ENCODE measurements at places on chromosomes 2 and 18.

- no peak for DNase-seq
Observed at GRCh38 chr2:158500333-158500732, 43.6 kb downstream of the PKP4 start.

GRCh38 chr2:109427661-109428091 lies 186.1 kb downstream of the SEPTIN10 start:
- no peak for DNase-seq

DNA sequence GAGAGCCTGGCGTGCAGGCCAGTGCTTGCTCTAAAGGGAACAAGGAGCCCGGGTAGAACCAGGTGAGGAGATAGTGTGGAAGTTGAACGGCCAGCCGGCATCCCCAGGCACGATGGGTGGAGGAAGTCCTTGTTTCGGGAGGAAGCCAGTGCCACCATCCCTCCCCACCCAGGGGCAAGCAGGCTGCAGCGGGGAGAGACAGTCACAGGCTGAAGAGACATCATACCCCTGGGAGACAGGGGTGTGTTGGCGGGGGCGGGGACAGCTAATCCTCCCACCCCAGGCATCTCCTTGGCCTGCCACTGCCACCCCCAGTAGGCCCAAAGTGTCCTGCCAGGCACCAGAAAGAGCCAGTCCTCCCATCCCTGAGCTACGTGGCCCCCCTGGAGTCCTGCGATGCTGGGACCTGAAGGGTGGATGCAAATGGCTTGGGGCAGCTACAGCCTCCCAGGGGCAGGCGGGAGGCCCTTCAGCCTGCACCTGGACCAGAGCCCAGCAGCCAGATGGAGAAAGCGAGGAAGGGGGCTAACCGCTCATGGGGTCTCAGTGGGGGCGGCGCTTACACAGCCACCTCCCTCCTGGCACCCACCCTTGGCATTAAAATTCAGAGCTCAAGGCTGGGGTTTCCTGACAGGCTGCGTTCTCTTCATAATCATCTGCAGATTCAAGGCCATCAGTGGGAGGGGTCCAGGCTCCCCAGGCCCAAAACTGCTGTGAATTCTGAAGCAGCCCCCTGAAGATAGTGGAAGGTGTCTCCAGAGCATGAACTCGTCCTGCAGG lies 14.8 kb upstream of the GPR55 start:
- DNase-seq: no peak

GRCh38 chr2:57937456-57937855 lies 109.2 kb upstream of the VRK2 start:
- DNase-seq: no peak

DNA sequence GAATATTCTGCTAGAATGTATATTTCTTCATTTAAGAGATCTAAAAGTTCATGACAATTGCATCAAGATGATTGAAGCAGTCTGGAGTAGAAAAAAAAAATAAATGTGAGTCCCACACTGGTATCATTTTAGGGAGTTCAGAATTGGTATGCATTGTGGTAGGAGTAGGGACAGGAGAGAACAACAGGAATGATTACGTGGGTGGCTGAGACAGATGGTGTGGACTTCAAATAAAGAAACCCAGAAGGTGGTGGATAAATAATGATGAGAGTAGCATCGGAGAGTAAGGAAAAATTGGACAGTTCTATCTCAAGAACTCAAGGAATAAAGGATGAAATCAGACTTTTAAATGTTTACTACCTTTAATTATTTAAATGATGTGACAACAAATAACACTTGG lies 289.6 kb downstream of the GALNT13 start:
- no peak for DNase-seq

GRCh38 chr18:58069721-58070292 lies 25.8 kb downstream of the NEDD4L start:
- DNase-seq: no peak

- no peak for DNase-seq
Observed at GRCh38 chr2:129192841-129193253, 786.6 kb upstream of the RAB6C start.

- DNase-seq: no peak
Observed at GRCh38 chr2:106267997-106268396, 73.9 kb upstream of the UXS1 start.

- no peak for DNase-seq
Observed at GRCh38 chr2:224157655-224158054, 118.6 kb upstream of the SERPINE2 start.

Measured in A673 (cell line).